ENCODE measurements at places on chromosomes 7 and 10.

- DNase-seq = no peak
Measured at GRCh38 chr10:126394948-126395347, 6.7 kb upstream of the ADAM12 start.

DNA sequence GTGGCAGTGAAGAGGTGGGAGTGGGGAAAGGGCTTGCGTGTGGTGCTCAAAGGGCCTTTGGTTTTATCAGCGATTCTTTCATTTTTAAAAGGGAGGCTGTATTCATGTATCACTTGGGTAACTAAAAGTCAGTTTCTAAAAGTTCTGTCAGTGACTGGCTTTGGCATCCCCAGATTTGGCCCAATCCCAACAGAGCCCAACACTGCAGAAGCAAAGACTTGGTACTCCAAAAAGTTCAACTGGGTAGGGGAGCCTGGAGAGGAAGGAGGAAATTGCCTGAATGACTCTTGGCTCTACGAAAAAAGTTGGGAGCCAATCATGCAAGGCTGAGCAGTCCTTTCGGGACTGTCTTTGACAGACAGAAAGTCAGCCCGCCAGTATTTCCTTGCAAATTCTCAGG, 54.5 kb upstream of the COL13A1 start:
- DNase-seq = no peak

DNA sequence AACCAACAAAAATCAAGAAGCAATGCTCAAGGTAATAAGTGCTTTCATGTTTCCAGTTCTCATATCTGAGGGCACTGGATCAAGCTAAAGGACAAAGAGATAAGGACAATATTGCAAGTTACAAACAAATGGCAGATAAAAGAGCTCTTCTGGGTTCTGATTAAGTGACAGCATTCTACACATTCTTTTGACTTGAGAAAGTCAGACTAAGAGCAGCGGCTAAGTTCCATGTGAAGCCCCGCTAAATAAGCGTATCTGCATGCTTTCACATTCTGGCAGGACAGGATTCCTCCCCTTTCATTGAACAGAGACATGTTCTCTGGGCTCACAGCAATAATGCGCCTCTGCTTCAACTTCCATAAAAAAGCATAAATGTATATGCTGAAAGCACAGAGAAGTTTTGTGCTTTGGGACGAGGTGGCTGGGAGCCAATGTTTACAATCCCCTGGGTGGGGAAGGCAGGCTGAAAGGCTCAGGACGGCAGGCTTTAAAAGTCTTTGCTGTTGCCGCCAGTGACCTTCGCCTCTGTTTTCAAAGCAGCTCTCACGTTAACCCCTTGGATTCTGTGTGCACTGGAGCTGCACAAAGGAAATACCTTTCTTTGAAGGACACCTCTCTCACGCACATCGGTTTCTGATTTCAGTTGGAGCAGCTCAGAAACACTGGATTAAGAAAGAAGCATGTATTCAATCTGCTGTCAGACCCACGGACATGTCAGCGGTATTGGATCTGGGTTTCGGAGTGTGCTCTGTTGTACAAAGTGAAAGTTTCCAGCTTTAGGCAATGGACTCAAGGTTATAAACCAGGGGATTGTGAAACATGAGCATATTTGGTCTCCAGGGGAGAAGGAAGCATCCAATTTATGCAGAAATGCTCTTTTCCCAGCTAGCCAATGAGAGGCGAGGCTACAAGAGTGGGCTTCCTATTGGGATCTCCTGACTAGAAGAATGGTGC, 105.4 kb upstream of the FAM133B start:
- DNase-seq = peak; percentile 93

- no peak for DNase-seq
Measured at GRCh38 chr7:146831875-146832274, 715.3 kb downstream of the CNTNAP2 start.

DNA sequence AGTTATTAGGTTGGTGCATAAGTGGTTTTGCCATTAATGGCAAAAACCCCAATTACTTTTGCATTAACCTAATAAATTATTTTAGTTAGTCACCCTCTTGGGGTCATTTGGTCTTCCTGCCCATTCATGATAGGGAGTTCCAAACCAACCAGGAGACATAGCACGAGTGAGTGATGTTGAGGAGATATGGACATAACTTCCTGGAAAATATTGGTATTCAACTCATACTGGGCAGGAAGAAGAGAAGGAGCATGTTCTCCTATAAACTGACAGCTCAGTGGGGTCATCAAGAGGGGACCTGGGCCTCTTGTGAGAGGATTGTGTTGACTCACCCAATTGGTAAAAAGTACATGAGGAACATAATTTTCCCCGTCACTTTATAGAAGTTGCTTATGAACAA, 23.7 kb downstream of the SPAG6 start:
- no peak for DNase-seq

- DNase-seq = no peak
Measured at GRCh38 chr10:992871-993270, 4.6 kb downstream of the GTPBP4 start.

DNA sequence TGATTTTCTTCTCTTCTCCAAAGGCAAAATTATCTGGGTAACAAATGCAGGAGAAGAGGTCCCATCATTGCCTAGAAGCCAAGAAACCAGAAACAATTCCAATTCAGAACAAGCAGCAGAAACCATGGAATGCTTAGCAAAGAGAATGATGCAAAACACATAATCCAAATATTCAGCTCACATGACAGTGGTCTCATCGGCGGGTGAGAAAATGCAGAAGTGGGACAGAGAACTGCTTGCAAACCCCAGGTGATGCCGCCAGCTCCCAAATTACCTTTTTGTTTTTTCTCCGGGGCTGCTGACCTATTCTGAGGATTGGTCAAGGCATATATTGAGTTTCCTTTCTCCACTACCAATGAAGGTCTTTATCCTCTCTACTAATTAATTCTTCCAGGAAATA, 99.7 kb downstream of the ZNF22 start:
- DNase-seq = no peak

- DNase-seq = peak; percentile 90
Measured at GRCh38 chr10:120387326-120387725, 69.7 kb upstream of the PLPP4 start.

DNA sequence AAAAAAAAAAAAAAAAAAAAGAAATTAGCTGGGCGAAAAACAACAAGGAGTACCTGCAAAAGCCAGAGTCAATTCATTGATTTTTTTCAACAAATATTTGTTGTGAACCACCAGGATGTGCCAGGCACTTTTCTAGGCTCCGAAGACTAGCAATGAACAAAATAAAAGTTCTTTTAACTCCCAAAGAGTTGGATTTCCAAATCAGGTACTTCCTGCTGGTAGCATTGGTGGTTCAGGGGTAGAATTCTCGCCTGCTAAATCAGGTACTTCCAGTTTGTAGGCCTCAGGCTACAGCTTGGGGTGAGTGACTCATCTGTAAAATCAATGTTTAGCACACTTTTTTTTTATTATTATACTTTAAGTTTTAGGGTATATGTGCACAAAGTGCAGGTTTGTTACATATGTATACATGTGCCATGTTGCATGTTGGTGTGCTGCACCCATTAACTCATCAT, 10.9 kb downstream of the PPA1 start:
- no peak for DNase-seq

DNA sequence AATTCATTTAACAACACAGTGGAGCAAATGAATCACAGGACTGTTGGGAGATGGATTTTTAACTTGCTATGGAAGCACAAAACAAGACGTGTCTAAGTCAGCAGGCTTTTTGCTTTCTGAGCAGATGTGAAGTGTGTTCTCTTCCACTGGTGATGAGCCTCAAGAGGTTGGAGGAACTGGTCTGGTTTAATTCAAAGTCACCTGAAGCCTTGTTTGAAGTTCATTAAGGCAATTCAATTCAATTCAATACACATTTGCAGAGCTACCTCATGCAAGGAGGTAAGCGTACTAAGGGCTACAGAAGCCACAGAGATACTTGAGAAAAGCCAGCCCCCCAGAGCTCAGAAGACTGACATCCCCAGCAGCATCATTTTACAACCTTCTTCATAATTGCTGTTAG, 68.4 kb upstream of the PALS2 start:
- no peak for DNase-seq

DNA sequence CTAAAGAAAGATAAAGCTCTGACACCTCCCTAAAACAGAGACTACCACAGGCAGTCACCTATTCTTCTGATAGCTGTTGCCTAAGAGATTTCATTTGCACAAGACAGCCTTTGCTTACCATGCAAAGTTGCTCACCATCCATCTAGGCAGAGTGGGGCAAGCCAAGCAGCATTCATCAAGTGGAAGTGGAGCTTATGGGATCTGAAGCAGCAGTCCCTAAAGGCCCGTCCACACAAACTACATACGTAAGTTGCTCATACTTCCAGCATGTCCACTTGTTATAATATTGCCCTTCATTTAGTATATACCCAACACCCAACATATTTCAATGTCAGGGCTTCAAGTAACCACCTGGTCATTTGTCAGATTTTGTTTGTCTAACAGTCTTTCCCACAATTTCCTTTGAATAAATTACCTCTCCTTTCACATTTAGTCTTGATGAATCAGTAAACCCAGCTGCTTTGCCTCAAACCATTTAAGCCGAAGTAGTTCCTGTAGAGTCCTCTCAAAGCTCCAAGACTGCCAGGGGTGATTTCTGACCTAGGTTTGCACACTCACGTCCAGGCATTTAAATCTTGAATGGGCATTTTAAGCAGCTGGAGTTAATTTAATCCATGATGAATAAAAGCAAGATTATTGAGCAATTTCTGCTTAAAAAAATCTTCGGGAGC, 67.9 kb downstream of the ATAD1 start:
- DNase-seq = peak; percentile 67

GRCh38 chr7:25633426-25634036, 405.2 kb upstream of the NPVF start:
- DNase-seq = no peak

GRCh38 chr7:74362266-74362665, 73.1 kb downstream of the CLIP2 start:
- DNase-seq = no peak

DNA sequence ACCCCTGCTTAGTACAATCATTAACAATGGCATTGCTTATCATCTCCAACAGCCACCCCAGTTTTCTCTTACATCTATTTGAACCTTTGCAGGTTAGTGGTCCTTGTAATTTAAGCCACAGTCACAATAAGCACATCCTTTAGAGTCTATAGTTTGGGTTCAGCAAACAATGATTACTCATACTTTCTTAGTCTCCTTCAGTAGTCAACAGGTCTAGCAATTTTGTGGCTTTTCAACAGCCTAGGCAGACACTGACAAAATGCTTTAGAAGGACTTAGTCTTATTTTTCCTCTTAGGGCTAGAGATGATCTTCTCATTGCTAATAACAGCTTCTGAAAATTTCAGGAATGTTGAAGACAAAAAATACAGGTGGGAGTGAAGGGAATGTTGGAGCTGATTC, 32.3 kb upstream of the FAM204A start:
- DNase-seq = peak; percentile 54

DNA sequence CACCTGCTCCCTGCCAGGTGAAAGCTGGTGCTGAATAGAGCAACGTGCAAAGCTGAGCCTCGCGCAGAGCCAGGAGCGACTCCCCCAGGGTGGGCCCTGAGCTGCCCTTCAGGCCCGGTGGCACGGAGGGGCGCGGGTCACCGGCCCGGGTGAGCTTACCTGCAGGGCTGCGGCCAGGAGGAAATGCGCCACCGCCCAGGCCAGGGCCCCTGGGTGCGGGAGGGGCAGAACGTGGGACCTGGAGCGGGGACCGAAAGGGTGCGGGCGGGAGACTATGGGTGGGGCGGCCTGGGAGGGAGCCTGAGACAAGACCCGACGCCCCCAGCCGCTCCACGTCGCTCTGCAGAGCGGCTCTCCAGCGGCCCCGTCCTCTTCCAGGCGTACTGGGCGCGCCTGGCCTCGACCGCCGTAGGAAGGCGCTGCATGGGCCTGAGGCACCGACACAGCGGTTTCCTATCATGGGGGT, 122.1 kb downstream of the BTAF1 start:
- no peak for DNase-seq

GRCh38 chr10:35300063-35300699, 36.1 kb upstream of the CCNY start:
- peak; percentile 77 for DNase-seq

GRCh38 chr10:94351089-94351488, 11.7 kb downstream of the NOC3L start:
- DNase-seq = no peak
